Stimulated activated CD4-positive, alpha-beta T cell treated with anti-CD3 and anti-CD28 coated beads, Interleukin-15, amount 100 ng/mL, for 48 hours (primary cell): ENCODE measurements at places on chromosomes 2 and 18.
A peak's percentile ranks its signal among the peaks of the same experiment; 100 is the strongest.

GRCh38 chr2:19377717-19378116 is 19.3 kb upstream of the OSR1 start:
- no peak for DNase-seq

DNA sequence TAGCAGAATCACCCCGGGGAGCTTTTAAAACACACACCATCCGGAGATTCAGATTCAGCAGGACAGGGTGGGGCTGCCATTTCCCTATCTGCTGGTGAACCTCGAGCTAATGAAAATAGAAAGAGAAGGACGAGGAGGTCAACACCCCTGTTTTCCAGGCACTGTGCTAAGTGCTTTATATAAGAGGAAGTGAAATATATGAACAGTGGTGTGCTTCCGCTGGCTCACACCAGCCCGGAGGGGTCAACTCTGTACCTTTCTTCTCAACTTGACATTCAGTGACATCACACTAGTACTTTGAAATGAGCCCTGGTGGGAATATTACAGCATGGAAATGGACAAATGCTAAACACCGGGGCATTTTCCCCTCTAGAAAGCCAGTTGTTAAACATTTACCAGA is 108.3 kb upstream of the LTBP1 start:
- no peak for DNase-seq

GRCh38 chr2:10103179-10103578 is 19.4 kb upstream of the RRM2 start:
- no peak for DNase-seq

DNA sequence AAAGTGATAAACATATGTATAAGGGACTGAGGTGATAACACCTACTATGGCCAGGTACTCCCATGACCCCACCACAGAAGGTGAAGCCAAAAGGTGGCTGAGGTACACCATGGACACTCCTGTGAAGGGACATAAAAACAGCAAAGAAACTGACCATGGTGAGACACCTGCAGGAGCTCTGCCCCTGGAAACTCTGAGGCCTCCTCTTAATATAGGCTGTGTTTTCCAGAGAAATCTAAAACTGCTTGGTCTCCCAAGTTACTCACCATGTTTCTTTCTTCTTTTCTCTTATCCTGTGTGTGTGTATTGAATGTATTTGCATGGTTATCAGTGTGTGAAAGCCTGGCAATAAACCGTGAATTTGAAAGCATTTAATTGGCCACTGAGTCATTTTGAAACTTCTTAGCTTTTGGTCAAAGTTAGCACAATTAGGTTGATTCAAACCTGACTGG is 739.3 kb upstream of the GCFC2 start:
- no peak for DNase-seq

DNA sequence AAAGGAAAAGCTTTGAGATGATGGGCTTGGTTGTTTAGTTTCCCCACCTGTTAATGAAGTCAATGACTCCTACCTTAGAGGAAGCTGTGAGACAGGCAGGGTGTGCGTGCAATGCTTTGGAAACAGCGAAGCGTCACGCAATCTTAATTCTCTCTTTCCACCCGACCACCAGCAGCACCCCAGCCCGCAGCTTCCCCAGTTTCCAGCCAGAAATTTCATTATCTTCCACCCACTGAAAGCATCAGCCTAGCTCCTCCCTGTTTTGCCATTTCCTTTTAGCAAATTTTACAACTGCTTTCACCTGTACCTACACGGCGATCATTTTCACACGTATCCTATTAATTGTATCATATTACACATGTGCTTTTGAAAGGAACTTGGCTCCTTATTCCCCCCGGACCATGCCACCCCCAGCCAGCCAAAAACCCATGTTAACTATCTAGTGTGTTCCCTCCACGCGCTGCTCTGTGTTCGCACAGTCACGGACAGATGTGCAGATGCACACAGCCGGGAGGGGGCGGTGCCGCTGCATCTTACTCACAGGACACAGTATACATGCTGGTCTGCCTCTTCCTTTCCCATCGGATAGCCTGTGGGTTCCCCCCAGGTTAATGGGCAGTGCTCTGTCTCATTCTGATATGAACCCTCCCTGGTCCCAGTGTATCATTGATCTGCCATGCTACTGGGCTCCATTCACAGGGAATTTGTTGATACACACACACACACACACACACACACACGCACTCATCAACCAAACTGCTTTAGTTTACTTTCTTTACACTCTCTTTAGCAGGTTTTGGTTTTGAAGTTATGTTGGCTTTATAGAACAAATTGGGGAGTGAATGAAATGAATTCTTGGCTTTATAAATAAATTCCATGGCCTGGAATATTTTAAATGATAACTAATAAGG is 22.4 kb downstream of the CYP27C1 start:
- peak; percentile 25 for DNase-seq
